ENCODE measurements at places on chromosomes 5 and 9.

DNA sequence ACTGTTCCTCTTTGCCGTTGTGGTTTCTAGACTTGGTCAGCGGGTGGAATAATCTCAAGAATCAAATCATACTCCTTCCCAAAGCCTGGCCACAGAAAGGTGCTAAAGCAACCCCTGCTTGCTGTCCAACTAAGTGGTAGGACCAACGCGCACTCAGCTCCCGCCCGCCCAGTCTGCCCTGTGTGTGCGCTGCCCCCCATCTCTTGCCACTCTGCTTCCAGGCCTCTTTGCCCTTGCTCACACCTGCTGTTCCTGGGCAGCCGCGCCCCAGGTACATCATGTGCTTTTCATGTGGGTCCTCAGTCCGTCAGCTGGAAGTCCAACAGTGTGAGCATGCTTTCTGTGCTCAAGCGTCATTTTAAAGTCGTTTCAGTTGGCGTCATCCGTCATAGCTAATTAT lies 65.5 kb downstream of the SYK start:
- DNase-seq = no peak

DNA sequence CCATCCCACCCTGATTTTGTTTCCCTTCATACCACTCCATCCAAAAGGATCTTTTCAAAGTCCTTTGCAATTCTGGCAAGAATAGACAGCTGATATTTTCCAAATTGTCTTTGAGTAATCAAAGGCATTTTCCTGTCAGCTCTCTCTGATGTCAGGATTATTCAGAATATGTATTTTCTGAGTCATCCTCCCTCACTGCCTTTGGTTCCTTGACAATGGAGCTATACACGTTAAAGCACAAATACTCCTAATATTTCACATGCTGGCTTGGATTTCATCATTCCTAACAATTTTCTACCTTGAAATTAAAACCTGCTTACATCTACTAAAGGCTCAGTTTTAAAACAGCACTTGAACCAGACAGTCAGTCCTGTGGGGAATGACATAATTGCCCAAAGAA lies 379.4 kb downstream of the GADD45G start:
- DNase-seq = no peak

DNA sequence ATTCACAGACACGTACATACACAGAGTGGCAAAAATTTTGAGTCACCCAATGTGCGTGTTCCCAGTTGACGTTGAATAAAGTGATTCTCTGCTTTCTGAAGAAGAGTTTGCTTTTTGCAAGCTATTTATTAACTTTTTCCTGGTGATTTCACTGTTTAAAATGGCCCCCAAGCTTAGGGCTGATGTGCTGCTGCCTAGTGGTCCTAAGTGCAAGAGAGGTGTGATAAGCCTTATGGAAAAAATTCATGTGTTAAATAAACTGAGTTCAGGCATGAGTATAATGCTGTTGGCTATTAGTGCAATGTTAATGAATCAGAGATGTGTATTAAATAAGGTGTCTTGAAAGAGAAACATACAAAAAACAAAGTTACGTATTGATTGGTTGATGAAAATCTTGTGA lies 16.9 kb downstream of the CSNK1G3 start:
- no peak for DNase-seq

DNA sequence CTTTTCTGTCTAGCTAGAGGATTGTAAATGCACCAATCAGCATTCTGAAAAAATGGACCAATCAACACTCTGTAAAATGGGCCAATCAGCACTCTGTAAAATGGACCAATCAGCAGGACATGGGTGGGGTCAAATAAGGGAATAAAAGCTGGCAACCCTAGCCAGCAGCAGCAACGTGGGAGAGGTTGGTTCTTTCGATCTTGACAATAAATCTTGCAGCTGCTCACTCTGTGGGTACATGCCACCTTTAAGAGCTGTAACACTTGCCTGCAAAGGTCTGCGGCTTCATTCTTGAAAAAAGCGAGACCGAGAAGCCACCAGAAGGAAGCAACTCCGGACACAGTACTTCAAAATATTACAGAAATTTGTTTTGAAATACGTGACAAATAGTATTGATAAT lies 424.6 kb upstream of the CDH9 start:
- DNase-seq = no peak

GRCh38 chr9:111712369-111712768 lies 51.0 kb downstream of the GNG10 start:
- DNase-seq = peak; percentile 3

DNA sequence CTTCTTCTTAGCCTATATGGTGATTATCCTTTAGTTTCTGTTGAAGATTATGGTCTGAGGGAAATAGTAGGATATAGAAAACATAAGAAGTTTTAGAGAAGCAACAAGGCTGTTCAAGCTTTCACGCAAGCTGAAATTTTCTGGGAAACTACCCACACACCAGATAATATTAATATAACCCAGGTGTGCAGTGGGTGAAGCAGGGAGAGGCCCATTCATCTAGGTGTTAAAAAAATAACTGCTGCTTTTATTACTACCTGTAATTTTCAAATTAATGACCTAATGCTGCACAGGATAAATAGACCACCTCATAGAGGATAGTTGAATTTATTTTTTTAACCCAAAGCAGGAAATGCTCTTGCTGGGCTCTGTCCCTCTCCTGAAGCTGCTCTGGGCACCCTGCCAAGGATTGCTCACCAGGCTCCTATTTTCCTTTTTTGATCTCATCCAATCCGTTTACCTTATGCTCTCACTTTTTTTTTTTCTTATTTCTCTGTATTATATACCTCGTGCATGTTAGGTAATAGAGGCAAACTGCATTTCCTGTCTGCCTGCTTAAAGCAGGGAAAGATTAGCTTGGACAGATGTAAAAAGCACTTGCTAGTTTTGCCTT lies 124.3 kb upstream of the SLC12A2 start:
- DNase-seq = peak; percentile 18

GRCh38 chr9:73357607-73358006 lies 205.9 kb downstream of the ANXA1 start:
- no peak for DNase-seq

- DNase-seq = no peak
Measured at GRCh38 chr9:18756712-18757125, 276.3 kb downstream of the SAXO1 start.

DNA sequence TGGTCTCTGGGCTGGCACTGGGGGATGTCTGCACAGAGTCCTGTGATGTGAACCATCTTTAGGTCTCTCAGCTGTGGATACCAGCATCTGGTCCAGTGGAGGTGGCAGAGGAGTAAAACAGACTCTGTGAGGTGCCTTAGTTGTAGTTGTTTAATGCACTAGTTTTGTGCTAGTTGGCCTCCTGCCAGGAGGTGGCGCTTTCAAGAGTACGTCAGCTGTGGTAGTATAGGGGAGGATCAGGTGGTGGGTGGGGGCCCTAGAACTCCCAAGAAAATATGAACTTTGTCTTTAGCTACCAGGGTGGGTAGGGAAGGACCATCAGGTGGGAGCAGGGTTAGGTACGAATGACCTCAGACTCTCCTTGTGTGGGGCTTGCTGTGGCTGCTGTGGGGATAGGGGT lies 197.1 kb downstream of the TMC1 start:
- DNase-seq = no peak

- peak; percentile 16 for DNase-seq
Measured at GRCh38 chr9:89319015-89319905, 960 bp downstream of the SECISBP2 start.

- no peak for DNase-seq
Measured at GRCh38 chr5:154712518-154713437, 42.4 kb upstream of the LARP1 start.

DNA sequence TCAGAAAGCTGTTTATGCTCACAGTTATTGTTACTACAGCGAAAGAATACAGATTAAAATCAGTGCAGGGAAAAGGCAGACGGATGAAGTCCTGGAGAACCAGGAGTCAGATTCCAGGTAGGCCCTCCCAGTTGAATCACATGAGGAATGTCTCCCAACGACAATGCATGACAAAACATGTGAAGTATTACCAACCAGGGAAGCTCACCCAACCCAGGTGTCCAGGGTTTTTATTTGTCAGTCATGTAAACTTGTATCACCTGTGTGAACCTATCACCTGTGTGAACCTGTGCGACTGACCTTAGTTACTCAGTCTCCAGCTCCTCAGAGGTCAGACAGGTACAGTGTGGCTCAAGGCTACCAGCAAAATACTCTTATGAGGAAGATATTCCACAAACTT lies 63.9 kb downstream of the KIAA1958 start:
- DNase-seq = no peak

GRCh38 chr9:111440226-111440625 lies 44.0 kb downstream of the ECPAS start:
- no peak for DNase-seq

DNA sequence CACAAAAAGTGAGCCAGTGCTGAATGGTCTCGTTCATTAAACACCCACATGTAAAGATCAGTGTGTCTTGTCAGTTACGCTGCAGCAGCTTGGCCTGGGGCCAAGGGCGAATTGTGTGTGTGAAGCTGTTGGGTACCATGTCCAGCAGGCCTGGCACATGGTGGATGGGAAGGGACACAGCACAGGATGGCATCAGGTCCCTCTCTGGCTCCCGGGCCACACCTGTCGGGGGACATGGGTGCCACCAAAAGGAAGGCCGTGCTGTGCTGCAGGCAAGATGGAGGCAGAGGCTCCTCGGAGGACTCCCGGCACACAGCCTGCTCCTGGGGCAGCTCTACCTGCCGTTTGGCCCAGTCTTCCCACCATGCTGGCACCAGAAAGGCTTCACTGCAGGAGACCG lies 32.0 kb downstream of the NKD2 start:
- DNase-seq = no peak

DNA sequence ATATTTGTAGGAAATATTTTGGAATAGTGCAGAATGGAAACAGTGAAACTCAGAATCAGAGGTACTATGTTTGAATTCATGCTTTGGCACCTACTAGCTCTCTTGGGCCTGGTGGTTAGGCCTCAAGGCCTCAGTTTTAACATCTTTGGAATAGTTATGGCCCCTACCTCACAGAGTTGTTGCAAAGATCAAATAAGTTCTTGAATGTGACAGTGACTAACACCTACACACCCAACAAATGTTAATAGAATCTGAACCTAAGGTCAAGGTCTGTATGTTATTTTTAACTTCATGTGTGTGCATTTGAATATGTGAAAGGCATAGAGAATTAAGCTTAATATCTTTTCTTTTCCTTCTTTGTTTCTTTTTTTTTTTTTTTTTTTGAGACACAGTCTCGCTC lies 87.3 kb downstream of the SLC44A1 start:
- no peak for DNase-seq

DNA sequence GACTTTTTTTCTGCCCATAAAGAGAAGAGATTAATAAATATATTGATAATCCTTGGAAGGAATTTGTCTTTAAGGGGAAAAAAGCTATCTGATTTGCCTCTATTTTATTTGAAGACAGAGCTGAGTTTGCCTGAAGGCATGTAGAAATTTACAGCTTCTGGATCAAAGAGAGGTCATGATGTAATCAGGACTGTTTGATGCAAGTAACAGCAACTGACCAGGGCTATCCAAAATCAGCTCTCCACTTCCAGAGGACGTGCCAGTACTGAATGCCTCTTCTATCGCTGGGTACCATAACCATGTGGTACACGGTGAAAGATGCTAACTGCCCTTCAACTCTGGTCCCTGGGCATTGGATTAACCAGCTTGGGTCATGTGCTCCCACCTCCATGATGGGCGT lies 90.6 kb downstream of the ZFAND5 start:
- DNase-seq = no peak

DNA sequence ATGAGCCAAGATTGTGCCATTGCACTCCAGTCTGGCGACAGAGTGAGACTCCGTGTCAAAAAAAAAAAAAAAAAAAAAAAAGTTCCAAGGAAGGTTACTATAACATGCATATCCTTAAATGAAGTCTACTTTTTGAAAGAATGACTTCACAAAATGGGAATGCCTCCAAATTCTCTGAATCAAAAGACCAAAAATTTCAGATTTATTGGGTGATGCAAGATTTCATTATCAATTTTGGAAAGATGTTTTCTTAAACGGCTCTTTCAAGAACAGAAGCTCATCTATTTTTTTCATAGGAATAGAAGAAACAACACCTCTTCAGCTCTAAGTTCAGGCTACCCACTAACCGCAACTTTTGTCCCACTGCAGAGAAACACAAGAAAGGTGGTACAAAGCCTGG lies 69.9 kb downstream of the AUH start:
- no peak for DNase-seq

DNA sequence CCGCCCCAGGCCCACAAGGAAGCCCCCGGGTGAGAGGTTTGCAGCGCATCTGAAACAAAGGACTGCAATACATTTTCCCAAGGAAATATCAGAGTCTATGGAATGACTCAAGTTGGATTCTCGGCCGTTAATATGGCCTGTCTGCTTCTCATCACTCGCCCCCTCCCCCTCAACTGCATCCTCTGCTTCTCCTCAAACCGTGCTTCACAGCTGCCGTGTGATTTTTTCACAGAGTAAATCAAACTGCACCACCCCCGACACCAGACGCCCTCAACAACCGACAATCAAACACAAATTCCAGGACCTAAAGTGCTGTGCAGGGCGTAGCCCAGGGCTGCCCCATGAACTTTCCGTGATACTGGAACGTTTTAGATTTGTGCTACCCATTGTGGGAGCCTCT lies 176.9 kb downstream of the ROR2 start:
- DNase-seq = no peak

DNA sequence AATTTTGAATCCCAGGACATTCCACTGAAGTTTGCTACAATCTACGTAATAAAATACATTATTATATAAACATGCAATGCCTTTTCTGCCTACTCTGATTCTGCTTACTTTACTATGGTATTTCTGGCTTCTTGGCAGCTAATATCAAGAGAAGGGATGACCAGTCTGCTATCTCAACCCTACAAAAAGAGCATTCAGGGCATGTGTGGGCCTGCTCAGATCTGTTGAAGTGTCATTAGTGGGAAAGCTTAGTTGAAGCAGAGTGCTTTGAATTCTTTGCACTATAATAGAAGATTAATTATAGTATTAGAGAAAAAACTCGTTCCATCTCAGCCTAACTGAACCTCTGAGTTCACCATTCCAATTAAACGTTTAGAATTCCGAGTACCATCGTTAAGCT lies 339.5 kb upstream of the ISL1 start:
- DNase-seq = no peak

DNA sequence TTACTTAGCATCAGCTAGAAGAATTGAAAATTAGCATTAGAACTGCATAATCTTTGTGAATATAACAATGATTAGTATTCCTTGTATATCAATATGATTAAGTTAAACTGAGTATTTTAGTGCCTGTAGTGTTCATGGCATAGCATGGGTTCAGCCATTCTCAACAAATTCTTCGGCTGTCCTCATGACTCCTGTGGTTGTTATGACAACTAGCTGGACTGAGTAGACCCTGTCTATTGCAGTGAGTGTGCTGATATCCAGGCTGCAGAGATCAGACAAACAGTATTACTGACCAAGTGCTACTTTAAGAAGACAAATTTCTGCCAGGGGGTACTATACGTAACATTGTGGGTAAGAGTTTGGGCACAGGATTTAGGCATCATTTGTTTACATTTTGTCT lies 125.9 kb downstream of the NUDT12 start:
- no peak for DNase-seq
